Thyroid gland (tissue), 4 donors: ENCODE measurements at places on chromosomes 12 and 14. TPM values are rescaled to one million over a fixed set of nuclear protein-coding genes. Genes with fewer than 3 reads are reported as not detected.

GRCh38 chr12:48005001-48005749 lies 899 bp upstream of the COL2A1 start:
- no peak for DNase-seq

GRCh38 chr14:75280831-75281653 lies 2.4 kb downstream of the FOS start:
- no peak for DNase-seq

DNA sequence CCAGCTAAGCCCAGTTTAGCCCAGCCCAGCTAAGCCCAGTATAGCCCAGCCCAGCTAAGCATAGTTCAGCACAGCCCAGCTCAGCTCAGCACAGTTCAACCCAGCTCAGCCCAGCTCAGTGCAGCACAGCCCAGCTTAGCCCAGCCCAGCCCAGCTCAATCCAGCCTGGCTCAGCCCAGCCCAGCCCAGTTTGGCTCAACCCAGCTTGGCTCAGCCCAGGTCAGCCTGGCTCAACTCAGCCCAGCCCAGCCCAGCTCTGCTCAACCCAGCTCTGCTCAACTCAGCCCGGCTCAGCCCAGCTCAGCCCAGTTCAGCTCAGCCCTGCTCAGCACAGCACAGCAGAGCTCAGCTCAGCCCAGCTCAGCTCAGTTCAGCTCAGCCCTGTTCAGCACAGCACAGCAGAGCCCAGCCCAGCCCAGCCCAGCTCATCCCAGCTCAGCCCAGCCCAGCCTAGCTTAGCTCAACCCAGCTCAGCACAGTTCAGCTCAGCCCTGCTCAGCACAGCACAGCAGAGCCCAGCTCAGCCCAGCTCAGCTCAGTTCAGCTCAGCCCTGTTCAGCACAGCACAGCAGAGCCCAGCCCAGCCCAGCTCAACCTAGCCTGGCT lies 330.9 kb downstream of the TMEM121 start:
- no peak for DNase-seq

DNA sequence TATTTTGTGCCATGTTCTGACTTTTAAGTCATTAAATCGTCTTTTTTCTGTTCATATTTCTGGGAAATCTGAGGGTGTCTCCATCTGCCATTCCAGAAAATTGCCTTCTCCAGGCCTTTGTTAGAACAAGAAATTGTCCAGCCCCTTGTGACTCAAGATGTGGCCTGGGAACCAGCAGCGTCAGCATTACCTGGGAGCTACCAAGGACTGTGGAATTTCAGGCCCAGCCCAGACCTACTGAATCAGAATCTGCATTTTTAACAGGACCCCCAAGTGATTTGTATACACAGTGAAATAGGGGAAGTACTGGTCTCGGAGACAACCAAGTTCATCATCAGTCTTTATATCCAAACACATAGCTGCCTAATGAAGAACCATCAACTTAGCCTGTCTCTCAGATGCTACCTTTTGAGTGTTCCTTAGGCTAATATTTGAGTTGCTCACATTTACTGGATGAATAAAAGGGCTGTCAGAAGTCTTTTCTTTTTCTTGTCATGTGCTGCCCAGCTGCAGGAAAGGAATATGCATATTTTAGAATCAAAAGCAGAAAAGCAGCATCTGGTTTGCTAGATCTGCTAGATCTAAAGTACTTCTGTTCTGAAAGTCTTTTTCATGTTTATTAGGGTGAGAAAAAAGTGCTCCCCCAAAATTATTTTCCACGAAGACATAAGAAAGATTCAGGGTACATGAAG lies 21.2 kb downstream of the GPHB5 start:
- no peak for DNase-seq

DNA sequence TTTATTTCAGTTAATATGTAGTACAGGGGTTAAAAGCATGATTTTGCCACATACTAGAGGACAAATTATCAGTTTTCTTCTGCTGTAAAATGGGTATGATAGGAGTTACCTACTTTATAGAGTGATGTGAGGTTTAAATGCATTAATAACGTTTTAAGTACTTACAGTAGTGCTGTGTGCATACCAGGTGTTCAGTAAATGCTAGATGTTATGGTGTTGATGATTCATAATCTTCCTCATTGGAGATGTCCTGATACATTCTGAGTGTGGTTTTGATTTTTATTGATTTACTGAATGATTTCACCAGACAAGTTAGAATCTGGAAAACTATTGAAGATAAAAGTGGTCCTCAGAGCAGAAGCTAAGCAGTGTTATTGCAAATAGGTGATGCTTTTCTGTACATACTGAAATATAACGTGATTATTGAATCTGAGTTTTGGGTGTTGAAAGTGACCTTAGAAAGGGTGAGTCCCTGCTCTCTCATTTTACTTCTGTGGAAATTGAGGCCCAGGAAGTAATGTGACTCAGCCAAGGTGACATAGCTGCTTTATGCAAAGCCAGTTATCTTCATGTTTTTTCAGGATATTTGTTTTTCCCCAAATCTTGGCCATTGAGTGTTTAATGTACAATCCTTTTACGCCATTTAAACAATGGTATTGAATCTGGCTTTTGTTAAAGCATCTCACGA lies 54.7 kb downstream of the VRK1 start:
- no peak for DNase-seq

- DNase-seq = no peak
Measured at GRCh38 chr14:74924061-74924460, 1.0 kb upstream of the RPS6KL1 start.

DNA sequence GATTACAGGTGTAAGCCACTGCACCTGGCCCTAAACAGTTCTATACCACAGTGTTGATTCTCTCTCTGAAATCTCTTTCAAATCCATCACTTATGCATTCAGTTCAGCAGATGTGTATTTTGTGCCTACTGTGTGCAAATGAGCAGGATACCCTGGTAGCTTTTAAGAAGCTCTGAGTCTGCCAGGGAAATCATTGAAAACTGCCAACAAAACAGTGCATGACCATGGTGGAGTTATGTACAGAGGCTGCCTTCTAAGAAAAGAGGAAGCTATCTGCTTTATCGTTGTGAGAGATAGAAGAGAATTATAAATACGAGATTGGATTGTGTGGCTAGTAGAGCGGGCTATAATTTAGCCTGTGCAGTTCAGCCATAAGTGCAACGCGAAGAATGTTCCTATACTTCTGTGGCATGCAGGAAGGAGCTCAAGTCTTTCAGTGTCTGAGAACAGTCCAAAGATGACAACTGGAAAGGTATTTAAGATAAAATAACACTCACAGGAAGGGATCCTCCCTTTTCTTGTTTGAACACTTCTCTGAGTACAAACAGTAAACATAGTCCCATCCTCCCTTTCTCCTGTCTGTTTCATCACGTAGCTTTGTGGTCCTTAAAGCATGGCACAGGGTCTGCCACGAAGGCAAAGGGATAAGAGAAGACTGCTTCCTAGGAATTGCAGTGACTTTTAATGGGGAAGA lies 4.3 kb downstream of the DIP2B start:
- no peak for DNase-seq

DNA sequence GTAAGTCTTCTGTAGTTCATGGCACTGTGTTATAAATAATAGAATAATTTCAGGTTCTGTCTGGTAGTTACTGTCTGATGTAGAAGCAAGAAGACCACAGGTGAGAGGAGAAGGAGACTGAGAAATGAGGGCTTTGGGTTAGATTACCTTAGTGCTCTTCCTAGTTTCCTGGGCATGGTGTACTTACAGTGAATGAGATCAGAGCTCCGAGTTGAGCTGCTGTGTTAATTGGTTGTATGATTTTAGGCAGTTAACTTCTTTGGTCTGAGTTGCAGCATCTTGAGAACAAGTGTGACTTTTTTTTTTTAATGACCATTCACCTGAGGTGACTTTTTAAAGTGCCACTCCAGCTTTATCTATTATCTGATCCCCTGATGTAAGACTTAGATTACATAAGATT lies 41.5 kb downstream of the WDR20 start:
- DNase-seq = no peak

DNA sequence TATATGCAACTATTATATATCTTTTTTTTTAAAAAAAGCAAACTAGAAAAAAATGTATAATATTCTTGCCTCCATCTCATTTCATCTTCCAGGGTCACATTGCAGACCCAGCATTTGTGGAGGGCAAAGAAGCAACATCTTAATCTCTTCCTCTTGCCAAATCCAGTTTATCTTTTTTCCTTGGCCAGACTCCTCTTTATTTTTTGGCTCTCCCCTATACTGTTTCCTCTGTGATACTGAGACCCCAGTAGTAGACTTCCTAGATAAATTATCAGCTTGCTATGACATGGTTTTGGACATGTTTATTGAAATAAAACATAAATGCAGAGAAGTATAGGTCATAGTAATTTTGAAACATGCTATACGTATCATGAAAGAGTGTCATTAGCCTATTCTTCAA lies 303.8 kb upstream of the DDHD1 start:
- no peak for DNase-seq

DNA sequence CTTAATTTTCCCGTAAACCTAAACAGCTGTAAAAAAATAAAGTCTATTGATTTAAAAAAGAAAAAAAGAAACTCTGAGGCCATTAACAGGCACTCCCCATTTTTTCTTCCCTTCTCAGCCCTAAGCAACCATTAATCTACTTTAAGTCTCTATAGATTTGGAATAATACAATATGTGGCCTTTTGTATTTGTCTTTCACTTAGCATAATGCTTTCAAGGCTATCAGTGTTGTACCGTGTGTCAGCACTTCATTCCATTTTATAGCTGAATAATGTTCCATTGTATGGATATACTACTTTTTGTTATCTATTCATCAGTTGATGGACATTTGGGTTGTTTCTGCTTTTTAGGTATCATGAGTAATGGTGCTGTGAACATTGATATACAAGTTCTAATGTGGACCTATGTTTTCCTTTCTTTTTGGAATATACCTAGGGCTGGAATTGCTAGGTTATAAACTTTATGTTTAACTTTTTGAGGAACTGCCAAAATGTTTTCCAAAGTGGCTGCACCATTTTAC lies 15.7 kb downstream of the CREBL2 start:
- DNase-seq = no peak

DNA sequence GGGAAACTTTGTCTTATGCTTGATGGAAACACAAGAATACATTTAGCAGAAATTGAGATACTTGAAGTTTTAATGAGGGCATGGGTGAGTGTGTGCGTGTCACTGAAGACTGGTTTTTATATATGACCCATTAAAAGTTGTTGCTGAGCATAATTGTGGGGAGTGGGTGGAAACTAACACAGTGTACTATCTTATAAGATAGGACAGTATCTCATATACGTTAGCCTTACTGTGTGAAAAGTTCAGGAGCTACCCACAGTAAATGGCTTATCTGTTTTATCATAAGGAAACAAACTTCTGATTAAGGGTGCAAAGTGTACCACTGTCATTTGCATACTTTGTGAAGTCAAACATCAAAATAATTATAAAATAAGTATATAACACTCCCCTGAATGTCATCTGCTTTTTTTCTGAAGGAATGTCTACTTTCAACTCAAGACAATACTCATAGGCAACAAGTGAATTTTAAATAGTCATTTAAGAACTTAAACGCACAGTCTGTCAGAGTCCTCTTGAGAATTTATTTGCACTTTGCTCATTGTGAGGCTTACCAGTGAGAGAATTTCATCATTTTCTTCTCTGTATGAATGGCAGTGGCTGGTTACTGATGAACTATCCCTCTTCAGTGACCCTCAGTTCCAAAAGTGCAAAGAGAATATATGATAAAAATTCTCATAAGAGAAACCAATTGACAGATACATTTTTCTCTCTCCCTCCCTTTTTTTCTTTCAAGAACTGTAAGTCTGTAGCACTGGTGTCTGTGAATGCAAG lies 4.2 kb downstream of the PDE3A start:
- DNase-seq = no peak

GRCh38 chr12:43352001-43352400 lies 200.0 kb downstream of the ADAMTS20 start:
- DNase-seq = peak; percentile 1

DNA sequence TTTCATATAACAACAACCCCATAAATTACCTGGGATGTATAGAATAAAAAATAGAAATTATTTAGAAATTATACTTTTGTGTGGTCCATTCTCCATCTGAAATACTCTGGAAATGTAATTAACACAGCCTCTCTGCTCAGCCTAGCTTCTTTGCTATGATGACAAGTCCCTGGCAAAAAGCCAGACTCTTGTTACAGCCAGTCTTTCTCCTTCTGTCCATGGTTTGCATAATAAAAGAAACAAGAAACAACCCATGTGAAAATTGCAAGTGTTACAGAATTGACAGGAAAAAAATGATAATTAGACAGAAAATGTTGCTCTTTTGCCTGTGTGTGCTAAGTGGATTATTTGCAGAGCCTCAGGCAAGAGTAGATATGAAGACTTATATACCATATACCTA lies 61.3 kb downstream of the C12orf50 start:
- DNase-seq = no peak

DNA sequence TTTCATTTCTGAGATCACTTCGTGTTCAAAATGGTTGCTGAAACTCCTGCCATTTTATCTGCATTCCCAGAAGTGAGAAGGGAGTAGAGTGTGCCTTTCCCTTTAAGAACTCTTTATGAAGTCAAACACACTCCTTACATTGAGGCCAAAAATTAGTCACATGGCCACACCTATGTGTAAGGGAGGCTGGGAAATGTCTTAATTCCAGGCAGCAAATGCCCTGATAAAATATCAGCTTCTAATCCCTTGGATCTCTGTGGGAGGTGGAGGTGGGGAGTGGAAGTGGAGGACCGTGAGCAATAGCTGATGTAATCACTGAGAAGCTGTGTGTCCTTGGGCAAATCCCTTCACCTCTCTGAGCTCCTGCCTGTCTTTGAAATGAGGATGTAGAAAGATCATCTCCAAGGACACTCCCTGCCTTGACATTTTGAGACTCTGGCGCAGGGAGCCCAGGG lies 22.7 kb upstream of the ANKRD9 start:
- no peak for DNase-seq

DNA sequence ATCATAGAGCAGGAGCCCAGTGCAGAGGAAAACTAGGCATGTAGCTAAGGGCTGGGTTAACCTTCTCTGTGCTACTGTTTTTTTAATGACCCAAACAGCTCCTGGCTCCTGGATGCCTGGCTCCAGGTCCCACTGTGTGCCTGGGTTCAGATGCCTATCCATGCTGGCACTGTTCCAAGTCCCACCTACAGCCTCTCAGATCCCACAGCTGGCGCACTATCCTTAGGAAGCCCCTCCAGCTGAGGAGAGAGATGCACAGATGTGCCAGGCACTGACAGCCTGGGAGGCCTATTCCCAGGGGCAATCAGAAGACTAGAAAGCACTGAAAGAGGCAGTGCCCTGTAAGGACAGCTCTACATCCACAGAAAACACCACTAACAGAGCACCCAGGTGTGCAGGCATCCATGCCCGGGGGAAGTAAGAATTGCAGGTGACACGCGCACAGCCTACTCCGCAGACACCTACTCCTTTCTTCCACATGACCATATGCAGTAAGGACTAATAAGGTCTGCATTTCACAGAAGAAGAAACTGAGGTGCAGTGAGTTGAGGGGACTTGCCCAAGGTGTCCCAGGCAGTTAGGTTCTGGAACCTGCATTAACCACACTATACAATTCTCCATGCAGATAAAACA lies 51.2 kb downstream of the PITPNM2 start:
- no peak for DNase-seq

CFAP73 gene
- not detected for total RNA-seq

PLA2G1B gene
- total RNA-seq = not detected

TNFAIP2 gene
- 28.6 TPM for total RNA-seq

GRIP1 gene
- total RNA-seq = 14.0 TPM

EPS8 gene
- 78.0 TPM for total RNA-seq

ACSM4 gene
- not detected for total RNA-seq
